ENCODE measurements at places on chromosomes 2 and 18.

GRCh38 chr18:30350263-30350662 is 692.3 kb downstream of the DSC3 start:
- no peak for DNase-seq

GRCh38 chr2:219484343-219485200 is 14.1 kb upstream of the GMPPA start:
- DNase-seq = no peak

- no peak for DNase-seq
Measured at GRCh38 chr2:176178038-176178756, 10.3 kb upstream of the HOXD1 start.

- no peak for DNase-seq
Measured at GRCh38 chr2:47494267-47495130, 91.5 kb downstream of the MSH2 start.

- no peak for DNase-seq
Measured at GRCh38 chr2:30410217-30410616, 36.8 kb upstream of the LCLAT1 start.

DNA sequence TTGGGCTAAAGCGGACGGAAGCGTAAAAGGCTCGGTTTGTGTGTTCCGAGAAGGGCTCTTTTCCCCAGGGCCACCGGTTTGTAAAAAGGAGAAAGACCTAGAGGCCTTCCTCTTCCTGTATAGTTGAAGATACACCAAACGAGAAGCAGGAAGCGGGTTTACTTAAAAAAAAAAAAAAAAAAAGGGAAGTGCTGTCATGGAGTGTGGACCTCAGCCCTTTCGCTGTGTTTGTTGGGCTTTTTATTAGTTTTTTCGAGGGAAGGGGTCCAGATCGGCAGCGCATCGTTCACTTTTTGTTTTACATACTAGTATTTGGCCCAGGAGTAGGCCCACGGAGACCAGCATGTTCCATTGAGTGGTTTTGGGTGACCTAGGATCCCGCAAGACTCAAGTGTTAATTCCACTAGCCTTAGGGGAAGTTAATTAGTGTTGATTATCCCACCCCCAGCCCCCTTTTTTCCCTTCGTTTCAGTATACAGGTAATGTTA is 676 bp downstream of the ACTR2 start:
- no peak for DNase-seq

GRCh38 chr18:54453996-54454395 is 96.3 kb downstream of the C18orf54 start:
- DNase-seq = no peak

DNA sequence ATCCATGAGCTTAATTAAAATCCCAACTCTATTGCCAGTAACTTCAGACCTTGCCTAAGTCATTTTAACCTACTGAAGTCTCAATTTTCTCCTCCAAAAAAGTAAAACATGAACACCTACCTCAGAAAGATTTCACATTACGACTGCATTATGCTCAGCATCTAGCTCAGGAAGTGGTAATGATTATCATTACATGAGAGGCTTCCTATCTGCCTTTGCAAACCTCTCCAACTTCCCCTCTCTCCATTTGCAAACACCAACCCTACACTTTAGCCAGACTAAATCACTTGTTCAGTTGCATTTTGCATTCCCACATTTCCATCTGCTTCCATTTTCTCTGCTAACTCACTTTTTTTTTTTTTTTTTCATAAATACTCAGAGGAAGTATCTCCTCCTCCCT is 6.8 kb downstream of the SLC38A11 start:
- no peak for DNase-seq

DNA sequence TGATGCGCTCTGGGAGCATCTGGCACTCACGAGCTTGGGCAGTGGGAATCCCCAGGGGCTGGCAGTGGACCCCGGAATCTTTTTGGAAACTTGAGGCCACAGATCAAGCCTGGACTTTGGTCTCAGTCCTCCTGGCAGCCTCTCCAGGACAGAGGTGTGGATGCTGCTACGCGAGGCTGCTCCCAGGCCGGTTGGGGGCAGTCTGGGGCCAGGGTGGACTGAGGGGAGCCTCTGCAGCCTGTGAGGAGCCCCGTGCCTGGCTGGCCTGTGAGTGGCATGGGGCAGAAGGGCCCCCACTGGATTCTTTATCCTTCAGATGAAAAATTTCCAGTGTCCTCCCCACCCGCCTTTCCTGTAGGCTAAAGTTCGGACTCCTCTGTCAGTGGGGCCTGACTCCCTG is 12.7 kb upstream of the DES start:
- DNase-seq = no peak

DNA sequence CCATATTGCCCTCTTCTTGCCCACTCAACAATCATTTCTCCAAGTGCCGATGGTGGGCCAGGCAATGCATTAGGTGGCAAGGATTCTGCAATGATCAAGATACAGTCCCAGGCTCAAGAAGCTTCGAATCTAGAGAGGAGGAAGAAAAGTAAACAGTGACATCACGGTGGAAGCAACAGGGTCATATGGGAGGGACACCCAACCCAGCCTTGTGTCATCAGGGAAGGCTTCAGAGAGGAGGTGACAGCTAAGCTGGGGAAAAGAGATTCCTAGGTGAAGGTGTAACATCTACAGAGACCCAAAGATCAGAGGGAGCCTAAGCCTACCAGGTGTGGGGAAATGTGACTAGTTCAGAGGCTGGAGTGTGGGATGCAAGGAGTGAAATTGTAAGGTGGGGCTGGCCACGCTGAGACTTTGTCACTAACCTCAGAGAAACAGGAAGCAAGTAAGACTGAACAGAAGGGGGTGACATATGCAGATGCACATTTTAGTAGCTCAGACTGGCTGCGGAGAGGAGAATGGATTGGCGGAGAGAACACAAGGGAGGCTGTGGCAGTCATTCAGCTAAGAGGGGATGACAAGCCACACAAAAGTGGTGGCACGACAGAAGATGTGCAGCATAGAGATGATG is 104.9 kb downstream of the ANKRD44 start:
- no peak for DNase-seq

- no peak for DNase-seq
Measured at GRCh38 chr2:240109386-240109785, 26.7 kb downstream of the COPS9 start.

DNA sequence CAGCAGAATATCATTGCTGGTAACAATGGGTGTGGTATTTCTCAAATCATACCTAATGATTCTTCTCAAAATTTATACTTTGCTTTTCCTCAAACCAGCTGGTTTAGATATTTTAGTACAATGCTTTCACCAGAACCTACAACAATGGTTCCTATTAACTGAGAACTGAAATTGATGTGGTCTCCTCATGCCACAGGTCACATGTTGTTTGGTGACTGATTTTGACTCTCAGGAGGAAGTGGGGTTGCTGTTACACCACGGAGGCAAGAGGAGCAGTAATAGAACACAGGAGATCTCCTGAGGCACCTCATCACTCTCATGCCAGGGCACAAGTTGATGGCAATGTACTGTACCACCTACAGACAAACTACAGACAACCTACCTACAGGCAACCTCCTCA is 3.0 kb upstream of the CEP68 start:
- no peak for DNase-seq

GRCh38 chr2:151033271-151034248 is 228.1 kb downstream of the RBM43 start:
- no peak for DNase-seq

GRCh38 chr18:37578886-37579513 is 13.4 kb upstream of the CELF4 start:
- no peak for DNase-seq

DNA sequence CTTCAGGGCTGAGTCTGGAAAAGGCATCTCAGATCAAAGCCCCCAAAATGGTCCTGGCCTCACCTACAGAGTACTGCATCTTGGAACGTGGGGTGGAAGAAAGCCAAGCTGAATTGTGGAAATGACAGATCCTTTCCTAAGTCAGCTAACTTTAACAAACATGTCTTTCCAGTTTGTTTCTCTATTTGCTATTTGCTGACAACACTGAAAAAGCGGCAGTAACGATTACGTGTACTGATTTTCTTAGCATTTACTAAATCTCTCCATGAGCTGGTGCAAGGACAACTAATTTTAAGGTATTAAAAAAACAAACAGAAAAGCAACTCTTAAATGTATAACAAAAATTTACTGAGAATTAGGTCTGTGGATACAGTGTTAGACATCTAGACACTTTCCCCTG is 1.1 kb downstream of the HIBCH start:
- DNase-seq = no peak

GRCh38 chr2:230323385-230324106 is 3.4 kb upstream of the SP140L start:
- no peak for DNase-seq

DNA sequence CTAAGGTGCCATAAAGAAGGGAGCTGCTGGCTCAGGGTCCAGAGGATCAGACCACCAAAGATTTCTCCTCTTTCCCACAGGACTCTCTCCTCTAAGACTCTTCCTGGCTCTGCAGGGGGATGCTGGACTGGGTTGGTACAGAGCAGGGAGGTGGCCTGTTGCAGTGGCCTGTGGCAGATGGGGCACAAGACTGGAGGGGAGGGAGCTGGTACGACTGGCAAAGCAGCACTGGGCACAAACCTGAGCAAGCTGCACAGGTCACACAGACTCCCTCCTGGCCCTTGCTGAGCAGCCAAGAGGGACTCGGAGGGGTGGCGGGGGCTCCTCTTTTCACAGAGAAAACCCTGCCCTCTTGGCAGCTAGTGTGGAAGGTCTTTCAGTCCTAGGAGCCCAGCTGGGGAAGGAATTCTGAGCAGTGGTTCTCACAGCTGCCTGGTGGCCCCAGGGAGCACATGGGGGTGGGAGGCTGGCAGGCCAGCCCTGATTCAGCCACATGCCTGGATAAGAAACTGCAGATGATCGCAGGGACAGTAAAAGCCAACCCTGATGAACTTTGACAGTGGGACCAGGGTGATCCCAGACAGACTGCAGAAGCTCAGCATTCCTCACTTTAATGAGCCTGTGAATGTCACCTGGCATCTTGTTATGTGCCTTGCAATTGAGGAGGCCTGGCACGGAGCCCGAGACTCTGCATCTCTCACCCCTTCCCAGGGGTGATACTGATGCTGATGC is 32.5 kb upstream of the ACAA2 start:
- no peak for DNase-seq

Data from neuronal stem cell (in vitro differentiated cells).